D341Med (cell line): ENCODE measurements at places on chromosomes 7 and 10.

DNA sequence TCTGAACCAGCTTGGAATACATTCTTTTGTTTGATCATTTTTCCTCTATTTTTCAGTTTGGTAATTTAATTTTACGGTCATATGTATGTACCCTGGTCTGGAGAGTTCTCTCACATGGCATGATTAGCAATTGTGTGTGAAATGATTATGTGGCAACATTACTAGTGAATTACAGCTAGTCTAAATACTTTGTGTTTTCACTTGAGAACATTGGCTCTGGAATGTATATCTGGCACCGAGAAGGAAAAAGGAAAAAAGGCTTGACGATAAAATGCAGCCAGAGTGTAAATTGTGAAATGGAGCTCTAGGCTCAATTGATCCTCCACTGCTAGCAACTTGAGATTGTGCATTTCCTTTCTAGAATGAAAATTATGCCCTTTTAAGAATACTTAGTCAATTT, 397.2 kb downstream of the EXOC4 start:
- DNase-seq = no peak

- no peak for DNase-seq
Measured at GRCh38 chr10:80144067-80144695, 11.7 kb downstream of the PLAC9 start.

DNA sequence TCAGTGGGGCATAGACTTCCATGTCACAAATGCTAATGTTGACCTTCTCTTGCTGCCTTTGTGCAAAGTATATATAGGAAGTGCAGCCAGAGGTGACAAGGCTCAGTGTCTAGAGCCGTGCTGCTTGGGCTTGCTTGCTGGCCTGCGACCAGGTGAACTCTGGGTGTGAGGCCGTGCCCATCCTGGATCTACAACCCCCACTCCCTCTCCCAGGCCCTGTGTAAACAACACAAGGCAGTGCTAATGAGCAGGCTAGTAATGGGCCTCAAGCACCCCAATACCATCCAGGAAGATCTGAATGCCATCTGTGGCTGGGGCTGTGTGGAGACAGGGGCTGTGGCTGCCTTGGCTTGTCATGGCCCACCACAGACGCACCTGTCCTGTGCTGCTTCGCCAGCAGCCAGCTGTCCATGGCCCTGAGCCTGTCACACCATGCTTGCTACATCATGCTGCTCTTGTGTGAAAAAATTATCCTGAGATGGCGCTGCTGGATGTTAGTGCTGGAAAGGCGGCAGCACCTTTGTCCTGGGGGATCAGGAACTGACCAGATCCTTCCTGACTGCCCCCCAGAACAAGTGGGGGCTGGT, 107.6 kb upstream of the ZNF92 start:
- DNase-seq = no peak

DNA sequence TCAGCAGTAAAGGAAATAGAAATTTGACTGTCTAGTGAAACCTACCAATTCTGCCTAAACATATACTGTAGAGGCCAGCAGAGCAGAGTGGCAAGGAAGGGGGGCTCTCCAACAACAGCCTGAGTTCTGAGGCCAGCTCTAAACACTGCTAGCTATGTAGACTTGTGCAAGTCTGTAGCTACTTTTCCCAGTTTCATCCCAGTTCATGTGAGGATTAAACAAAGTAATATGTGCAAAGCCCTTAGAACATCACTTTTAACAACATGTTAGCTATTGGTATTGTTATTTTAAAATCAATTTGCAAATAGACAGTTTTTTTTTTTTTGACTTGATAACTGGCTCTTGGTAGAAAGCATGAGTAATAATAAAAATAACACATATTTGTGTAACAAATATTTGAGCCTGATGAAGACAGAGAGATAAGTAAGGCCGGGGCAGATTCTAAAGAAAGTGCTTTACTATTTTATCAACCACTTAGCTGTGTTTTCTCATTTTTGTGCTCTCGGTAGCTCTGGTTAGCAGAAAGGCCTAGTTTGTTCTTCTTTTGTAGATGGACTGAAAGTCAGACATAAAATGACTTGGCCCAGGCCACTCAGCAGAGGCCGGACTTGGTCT, 9.3 kb downstream of the CHST12 start:
- no peak for DNase-seq

DNA sequence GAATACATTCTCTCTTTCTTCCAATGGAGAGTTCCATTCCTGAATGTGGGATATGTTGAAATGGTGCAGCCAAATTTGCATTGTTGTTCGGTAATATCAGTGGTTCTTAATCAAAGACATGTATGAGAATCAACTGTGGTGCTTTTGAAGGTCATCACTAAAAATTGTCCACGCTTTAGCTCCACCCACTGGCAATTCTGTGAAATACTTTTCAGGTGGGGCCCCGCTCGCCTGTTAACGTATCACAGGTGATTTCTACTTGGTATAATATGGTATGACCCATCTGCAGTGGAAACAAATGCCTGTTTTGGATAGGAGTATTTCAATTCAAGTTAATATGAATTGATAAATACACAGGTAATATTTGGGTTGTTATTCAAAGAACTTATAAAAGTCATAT, 178.4 kb downstream of the NSUN6 start:
- peak; percentile 58 for DNase-seq
